ENCODE measurements at places on chromosomes 3 and 15.

- DNase-seq: no peak
These were observed 57.3 kb downstream of the FRMD5 start for GRCh38 chr15:44137750-44138149.

GRCh38 chr3:110293660-110294059 lies 778.0 kb upstream of the NECTIN3 start:
- DNase-seq: no peak

GRCh38 chr3:181739628-181740027 lies 27.9 kb downstream of the SOX2 start:
- DNase-seq: no peak

GRCh38 chr3:13111173-13111872 lies 38.1 kb upstream of the IQSEC1 start:
- no peak for DNase-seq

DNA sequence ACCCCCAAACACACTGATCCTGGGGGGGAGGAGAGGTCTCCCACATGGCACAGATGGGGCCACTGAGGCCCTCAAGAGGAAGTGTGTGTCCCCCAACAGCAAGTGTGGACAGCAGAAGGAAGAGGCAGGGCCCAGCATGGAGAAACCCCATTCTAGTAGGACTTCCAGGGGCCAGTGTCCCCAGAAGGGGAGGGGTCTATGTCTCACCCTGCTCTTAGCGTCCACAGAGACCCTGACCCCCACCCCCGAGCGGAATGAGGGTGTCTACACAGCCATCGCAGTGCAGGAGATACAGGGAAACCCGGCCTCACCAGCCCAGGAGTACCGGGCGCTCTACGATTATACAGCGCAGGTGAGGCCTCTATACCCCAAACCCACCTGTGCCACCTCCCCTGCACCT lies 35.3 kb downstream of the TSPAN3 start:
- DNase-seq: no peak

DNA sequence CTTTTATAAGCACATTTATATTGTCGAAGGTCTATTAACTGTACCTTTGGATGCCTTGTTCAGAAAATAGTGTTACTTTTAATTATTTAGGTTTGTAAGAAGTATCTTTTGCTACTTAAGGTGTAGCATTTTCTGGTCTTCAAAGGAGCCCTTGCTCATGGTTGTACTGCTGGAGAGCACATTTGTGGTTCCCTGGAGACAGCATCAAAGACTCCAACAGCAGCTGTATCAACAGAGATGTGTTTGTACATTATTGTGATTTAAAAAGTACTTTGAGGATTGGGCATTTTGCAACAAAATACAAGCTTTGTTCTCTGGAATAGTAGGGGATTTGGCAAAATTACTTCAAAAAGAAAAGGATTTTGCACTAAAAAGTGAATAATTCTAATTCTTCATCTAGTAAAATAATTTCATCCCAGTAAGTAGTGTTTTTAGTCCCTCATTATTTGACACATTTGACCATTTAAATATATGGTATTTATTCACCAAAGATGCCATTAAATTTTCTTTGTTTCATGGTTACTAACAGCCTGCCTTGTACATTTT lies 16.5 kb downstream of the TBC1D23 start:
- no peak for DNase-seq

DNA sequence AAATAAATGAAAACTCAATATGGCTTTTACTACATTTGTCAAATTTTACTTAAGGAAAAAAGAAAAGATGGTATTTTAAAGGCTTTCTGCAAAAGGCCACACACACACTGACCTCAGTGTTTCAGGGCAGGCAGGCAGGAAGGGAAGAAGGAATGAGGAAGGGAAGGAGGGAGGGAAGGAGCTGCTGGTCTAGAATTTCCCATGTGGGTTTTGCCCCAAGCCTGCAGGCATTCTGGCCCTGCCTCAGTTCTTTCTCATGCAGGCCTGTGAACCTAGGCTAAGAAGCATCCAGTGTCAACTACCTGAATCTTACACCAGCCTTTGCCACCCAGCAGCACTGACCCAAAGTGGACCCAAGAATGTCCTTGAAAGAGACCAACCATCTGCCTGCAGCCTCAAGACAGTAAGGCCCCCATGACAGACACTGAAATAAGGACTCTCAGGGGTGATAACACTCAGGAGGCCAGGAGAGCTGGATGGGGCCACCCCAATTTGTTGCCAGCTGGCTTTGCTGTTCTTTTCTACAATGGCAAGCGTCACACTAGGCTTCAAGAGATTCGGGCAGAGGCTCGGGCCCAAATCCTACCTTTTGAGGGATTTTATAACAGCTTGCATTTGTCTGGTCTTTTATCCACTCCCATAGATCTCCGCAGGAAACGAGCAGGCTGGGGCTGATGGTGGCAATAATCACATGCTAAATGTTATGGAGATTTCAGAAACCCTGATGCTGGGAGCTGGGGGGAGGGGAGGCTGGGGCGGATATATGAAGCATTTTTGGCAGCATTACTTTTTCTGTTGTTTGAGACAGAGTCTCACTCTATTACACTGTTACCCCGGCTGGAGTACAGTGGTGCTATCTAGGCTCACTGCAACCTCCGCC lies 51.4 kb downstream of the XXYLT1 start:
- no peak for DNase-seq

GRCh38 chr3:196216681-196217211 lies 412 bp downstream of the SLC51A start:
- no peak for DNase-seq

DNA sequence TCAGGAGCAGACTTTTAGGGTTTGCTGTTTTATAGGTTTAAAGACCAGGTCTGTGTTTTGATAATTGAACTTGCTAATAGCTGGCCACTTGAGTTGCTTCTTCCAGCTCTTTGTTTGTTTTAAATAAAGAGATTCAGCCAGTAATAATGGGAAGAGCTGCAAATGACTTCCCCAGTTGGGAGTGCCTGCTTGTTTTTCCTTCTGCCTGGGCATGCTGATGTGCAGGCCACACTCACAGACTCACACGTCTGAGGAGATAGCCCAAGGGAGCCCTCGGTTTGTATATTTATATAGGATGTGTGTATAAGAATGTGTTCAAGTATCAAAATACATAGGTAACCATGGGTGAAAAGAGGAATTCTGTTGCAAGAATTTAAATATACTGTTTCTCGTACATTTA lies 78.2 kb upstream of the BOC start:
- no peak for DNase-seq

- DNase-seq: no peak
These were observed 45.0 kb downstream of the ZNF860 start for GRCh38 chr3:32026593-32026992.

- no peak for DNase-seq
These were observed 30.6 kb upstream of the ADAMTS7 start for GRCh38 chr15:78841891-78842290.
